Naive thymus-derived CD4-positive, alpha-beta T cell (primary cell): ENCODE measurements at places on chromosomes 13 and 19.

- no peak for DNase-seq
Observed at GRCh38 chr19:17311455-17312188, 2.3 kb downstream of the DDA1 start.

DNA sequence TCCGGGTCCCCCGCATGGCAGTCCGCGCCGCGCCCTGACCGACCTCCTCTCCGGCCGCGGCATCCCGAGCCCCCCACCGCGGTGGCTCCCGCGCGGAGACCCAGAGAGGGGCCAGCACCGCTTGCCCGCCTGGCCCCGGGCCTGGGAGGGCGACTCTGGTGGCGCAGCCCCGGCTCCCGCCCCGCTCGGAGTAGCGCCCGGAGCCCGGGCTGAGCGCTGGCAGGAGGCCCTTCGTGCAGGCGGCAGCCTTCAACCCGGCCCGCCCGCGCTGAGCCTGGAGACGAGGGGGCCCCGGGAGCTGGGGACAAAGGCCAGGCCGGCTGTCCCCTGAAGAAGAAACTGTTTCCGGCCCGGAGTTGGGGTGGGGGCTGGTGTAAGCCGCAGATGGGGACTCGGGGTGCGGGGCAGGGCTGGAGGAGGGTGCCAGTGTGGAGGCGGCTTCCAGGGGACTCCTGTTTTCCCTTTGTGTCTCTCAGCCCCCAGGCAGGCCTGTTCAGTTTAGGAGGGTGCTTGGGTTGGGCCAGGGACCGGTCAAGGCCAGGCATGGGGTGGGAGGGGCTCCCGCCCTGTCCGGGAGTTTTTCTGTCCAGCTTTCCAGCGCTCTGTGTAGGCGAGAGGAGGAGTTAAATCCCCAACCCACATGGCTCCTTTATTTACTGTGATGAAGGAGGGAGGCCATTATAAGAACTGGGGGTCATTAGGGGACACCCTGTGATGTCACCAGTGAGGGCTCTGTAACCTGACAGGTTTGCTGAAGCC lies 935 bp downstream of the LRP3 start:
- DNase-seq, result no peak

- DNase-seq, result no peak
Observed at GRCh38 chr19:41411968-41412265, 14.3 kb downstream of the BCKDHA start.

GRCh38 chr19:49599378-49600295 lies 8.7 kb downstream of the PRR12 start:
- no peak for DNase-seq

GRCh38 chr13:98751861-98752466 lies 508 bp downstream of the SLC15A1 start:
- DNase-seq, result no peak

GRCh38 chr19:30669329-30670010 lies 297.3 kb downstream of the ZNF536 start:
- DNase-seq, result peak; percentile 11
